GM06990 (cell line): ENCODE measurements at places on chromosomes 5 and 9.

DNA sequence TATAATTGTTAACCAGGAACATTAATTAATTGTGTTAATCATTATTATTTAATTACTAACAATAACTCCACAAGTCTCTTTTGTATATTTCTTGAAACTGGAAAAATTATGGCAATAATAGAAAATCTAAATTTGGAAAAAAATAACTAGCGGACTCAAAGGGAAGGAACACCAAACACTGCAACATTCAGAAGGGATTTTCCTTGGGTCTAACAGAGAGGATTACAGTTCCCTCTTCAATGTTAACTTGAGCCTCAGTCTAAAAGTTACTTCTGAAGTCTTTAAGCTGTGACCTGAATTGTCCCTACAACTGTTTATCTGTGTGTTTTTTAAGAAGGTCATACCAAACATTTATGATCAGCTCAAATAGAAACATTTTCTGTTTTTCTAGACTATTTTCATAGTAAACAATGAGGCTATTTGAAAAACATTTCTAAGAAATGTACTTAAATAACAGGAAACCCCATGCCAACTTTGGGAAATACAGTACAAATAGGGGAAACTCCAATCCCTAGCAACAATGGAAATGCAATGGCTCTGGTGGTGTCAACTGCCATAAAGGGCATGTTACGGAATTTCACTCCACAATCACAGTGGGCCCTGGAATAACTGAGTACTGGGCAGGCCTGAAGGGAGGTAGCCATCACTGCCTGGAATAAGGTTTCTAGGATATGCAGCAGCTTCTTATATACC lies 61.2 kb downstream of the MCTP1 start:
- DNase-seq: no peak

- no peak for DNase-seq
Measured at GRCh38 chr5:17186256-17186655, 31.2 kb upstream of the BASP1 start.

DNA sequence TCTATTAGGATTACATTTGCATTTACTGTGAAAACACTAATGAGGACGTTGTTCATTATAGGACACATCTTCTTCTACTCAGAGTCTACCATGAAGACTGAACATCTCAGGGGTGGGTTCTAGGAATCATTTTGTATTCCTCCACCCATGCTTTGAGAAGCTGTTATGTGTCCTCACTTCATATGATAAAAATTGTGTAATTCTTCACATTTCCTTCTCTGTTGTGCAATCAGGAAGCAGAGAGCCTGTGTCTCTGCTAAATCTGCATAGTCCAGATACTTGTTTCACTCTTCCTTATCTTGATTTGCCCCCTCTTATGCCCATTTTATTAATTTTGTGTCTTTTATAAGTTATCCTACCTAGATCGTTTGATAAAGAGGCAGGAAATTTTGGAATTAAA lies 97.8 kb upstream of the IQGAP2 start:
- no peak for DNase-seq

DNA sequence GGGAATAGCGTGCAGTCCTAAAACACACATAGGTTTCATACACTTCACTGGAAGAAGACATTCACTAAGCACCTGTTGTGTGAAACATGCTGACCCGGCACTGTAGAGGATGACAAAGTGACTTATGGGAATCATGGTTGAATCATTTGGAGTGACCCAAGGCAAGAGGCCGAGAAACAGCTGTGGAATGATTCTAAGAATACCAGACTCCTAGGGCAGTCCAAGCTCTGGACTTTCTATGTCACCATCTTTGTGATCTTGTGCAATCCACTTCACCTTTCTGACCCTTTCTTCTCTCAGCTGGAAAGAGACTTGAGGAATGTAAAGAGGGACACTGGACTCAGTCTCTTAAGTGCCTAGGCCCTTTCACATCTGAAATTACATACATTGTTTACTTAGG lies 13.1 kb downstream of the MSANTD3 start:
- no peak for DNase-seq

DNA sequence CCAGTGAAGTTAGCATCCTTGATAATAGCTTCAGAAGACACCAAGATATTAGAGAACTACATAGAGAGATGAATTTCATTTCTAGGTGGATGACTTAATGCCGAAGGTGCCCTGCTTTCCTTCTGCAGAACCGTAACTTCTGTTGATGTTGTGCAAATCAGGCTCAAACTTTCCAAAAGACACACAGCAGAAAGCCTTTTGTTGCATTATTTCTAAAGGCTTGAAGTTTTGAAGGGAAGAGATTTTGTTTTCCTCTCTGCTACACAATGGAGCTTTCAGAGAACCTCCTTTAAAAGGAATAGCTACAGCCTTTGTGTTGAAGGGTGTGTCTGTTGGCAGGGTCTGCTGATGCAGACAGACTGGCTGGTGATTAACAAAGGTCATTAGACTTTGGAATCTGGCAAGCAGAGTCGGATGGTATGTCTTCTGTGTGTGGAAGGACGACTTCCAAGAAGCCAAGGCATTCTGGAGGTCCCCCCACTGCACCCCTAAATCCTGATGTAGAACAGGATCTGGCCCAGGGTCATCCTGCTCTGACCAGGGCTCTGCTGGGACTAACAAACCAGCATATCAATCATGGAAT lies 57.8 kb downstream of the ZNF462 start:
- no peak for DNase-seq

DNA sequence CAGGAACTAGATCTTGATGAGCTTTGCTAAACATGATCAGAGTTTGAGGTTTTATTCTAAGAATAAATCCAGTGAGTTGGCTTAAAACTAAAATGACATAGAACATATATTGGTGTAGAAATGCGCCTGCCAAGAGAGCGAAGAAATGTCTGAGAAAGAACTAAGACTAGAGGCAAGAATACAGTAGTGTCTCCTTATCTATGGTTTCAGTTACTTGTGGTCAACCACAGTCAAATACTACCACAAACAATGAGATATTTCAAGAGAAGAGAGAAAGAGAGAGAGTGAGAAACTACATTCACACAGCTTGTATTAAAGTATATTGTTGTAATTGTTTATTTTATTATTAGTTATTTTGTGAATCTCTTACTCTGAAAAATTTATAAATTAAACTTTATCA lies 254.4 kb upstream of the CDH10 start:
- DNase-seq: no peak

- no peak for DNase-seq
Measured at GRCh38 chr5:166834246-166834645, 1457.2 kb upstream of the WWC1 start.

- DNase-seq: no peak
Measured at GRCh38 chr5:135246923-135247795, 151.9 kb downstream of the MACROH2A1 start.

DNA sequence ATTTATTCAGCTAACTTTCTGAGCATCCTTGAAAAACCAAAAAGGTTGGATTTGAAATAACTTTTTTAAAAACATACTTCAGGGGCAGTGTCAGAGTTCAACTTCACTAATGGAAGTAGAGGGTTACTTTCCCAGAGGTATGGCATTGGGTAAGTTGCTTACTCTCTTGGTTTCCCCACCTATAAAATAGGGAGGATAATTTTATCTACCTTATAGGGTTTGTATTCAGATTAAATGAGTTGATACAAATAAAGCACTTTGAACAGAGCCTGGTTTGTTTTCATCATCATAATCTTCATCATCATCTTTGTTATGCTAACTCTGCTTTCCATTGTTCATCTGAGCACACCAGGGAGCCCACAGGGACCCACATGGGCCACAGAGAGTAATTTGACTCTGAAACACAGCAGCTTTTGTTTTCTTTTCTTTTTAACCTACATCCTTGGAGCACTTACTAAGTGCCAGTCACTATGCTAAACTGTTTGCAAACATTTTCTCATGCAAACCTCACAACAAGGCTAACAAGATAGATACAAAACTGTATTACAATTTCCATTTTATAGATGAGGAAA lies 179.1 kb upstream of the SLC24A2 start:
- DNase-seq: no peak

- DNase-seq: no peak
Measured at GRCh38 chr5:133878236-133878555, 90.2 kb downstream of the C5orf15 start.

GRCh38 chr5:97888439-97888838 lies 705.4 kb upstream of the RIOK2 start:
- DNase-seq: peak; percentile 27

DNA sequence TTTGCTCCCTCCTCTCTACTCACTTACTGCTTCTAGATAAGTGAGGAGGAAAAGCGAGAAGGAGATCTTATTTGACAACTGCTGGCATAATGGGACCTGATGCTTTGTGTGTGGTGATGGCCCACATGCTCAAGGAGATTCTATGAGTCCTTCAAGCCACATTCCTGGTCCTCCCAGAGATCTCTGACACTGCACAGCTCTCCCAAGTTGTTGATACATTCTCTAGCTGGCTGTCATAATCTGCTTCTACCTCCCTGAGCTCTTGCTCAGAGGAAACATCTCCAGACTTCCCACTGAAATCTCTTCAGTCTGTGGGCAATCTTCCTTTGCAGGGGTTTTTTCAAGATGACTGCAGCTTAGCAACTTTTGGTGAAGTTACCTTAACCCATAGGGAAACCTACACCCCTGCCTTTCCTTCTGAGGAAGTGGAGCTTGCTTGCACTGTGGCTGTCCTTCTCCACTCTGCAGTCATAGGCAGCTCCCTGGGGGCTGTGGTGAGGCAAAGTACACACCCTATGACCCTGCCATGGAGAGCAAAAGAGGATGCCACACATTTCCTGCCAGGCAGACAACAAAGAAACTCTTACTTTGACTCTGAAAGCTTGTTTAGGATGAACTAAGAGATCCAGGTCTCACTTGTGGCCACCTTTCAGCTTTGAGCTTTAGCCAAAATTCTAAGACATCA lies 163.8 kb downstream of the TMEM38B start:
- DNase-seq: no peak

DNA sequence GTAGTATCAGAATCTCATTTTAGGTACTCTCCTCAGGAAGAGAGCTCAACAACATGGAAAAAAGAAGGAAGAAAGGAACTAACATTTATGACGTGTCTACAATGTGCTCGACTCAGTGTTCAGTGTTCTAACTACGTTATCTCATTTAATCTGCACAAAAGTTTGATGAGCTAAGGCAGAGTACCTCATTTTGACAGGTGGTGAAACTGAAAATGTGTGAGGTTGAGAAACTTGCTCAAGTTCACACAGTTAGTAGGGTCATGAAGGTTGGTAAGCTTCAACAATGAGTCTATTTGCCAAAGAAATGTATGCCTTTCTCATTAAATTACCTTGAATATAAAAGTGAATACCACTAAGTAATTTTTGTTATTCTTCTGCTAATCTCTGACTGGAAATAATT lies 165.1 kb downstream of the CAAP1 start:
- DNase-seq: no peak

DNA sequence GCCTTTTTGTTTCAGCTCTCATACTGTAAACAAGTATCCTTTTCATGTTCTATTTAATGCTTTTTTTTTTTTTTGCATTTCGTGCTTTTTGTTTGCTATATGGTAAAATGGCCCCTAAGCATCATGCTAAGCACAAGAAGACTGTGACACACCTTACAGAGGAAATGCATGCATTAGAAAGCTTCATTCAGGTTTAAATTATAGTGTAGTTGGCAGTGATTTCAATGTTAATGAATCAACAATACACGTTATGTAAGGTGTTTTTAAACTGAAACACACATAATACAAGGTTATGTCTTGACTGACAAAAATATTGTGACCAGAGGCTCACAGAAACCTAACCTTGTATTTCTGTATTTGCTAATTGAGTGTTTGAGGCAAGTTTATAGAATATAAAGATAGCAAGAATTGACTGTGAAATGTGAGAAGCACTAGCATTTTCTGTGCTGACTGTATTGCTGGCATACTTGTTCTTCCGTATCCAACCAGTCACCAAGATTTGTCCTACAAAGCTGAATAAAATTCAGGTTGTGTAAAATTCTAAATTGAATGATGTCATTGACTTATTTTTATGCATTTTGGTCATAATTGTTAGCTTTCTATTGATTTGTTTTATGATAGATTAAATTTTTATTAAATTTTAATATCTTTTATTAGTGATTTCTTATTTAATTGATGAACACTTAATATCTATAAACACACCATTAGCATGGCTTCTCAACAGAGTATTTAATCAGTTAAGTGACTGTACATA lies 4.1 kb downstream of the CFAP95 start:
- no peak for DNase-seq

DNA sequence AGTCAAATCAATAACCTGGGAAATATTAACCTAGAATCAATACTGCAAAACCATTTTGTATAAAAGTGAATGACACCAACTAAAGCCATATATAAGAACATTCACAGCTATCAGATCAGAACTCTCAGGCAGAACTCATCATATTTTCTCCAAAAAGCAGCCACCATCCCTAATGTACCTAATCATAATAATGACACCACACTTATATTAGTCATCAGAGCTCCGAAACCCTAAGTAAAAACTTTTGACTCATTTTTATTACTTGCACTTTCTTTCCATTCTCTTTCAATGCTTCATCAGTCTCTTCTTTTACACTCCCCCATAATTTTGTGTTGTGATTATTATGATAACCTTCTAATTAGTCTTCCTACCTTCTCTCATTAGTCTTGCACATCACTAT lies 45.3 kb downstream of the INSL6 start:
- DNase-seq: no peak

DNA sequence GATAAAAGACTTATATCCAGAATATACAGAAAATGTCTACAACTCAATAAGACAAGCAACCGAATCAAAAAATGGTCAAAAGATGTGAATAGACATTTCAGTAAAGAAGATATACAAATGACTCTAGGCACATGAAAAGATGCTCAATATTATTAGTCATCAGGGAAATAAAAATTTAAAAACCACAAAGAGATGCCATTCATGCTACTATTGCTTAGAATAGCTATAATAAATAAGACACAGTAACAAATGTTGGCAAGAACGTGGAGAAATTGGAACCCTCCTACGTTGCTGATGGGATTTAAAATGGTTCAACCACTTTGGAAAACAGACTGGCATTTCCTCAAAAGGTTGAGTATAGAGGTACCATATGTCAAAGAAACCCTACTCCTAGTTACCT lies 39.8 kb downstream of the POLK start:
- DNase-seq: no peak
